ENCODE measurements at places on chromosomes 2 and 18.

GRCh38 chr2:130849896-130850787, 13.4 kb downstream of the ARHGEF4 start:
- DNase-seq: no peak

DNA sequence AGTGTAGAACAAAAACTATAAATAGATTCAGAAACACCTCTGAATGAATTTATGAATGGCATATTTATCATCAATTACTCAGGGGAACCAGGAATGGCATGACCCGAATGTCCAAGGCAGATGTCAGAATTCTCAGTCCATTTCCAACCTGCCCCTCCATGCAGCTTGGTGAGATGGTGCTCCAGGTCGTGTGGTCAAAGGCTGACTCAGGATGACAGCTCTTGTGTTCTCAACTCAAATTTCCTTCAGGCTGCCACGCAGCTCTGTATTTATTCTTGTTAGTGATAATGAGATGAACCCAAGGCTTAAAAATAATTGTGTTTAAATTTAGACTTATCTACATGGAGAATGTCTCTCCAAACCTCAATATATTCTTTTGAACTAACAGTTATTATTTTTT, 146.9 kb downstream of the METTL4 start:
- no peak for DNase-seq

GRCh38 chr18:44914028-44914427, 233.3 kb downstream of the SETBP1 start:
- DNase-seq: no peak

- no peak for DNase-seq
Measured at GRCh38 chr2:120118471-120118870, 104.7 kb downstream of the TMEM185B start.

GRCh38 chr2:143132355-143132754, 3.1 kb downstream of the ARHGAP15 start:
- DNase-seq: no peak

- DNase-seq: no peak
Measured at GRCh38 chr2:233760043-233760442, at the start of gene UGT1A1. TSS of gene UGT1A1 (plus strand) at chr2:233760270. CDS start at chr2:233760288, 18 bp downstream.

GRCh38 chr2:205770577-205770976, 88.3 kb downstream of the NRP2 start:
- no peak for DNase-seq

GRCh38 chr2:155223781-155224406, 525.4 kb downstream of the KCNJ3 start:
- no peak for DNase-seq

DNA sequence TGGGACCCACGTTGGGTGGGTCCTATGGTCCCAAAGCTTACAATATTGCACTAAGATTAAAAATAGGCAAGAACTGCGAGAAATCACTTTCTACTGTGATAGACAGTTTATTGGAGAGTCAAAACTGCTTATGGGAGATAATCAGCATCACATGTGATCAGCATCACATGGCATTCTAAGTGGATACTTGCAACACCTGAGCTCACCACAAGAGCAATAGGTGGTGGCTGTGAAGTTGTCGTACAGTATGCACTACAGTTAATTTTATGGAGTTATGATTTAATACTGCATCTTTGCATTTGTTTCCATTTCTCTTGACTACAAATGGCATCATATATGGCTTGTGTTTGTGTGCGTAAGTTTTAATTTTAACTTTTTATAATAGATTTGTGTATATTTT, 11.6 kb downstream of the PNO1 start:
- no peak for DNase-seq

Measured in LNCaP clone FGC (cell line).